ENCODE measurements at places on chromosomes 2 and 18. TPM values are rescaled to one million over a fixed set of nuclear protein-coding genes. Genes with fewer than 3 reads are reported as not detected.

The AOX1 gene
- total RNA-seq, result 50.3 TPM

The RALBP1 gene
- 60.9 TPM for total RNA-seq

The POTEI gene
- total RNA-seq, result not detected

The BOK gene
- 79.9 TPM for total RNA-seq

The ZNF532 gene
- 70.7 TPM for total RNA-seq

The LCT gene
- not detected for total RNA-seq

The RTKN gene
- 11.8 TPM for total RNA-seq

The CGREF1 gene
- 10.2 TPM for total RNA-seq

The SCN9A gene
- total RNA-seq, result 3.0 TPM

The MBD5 gene
- total RNA-seq, result 10.2 TPM

The FBXO48 gene
- 0.43 TPM for total RNA-seq

The STON1 gene
- total RNA-seq, result 28.6 TPM

The RGPD3 gene
- 0.43 TPM for total RNA-seq

The UGT1A3 gene
- not detected for total RNA-seq

The SLC38A11 gene
- total RNA-seq, result not detected

The COL4A4 gene
- 15.9 TPM for total RNA-seq

The SERPINB11 gene
- total RNA-seq, result not detected

The CNDP1 gene
- total RNA-seq, result not detected

The ACTR3 gene
- total RNA-seq, result 146 TPM

The MYCN gene
- total RNA-seq, result not detected

The CAVIN2 gene
- 11.5 TPM for total RNA-seq

The MEP1B gene
- total RNA-seq, result not detected

The GRB14 gene
- 2.3 TPM for total RNA-seq

The FEV gene
- not detected for total RNA-seq

The PLB1 gene
- total RNA-seq, result 0.23 TPM

The STARD6 gene
- total RNA-seq, result not detected

The SLC11A1 gene
- 0.35 TPM for total RNA-seq

The FBXO36 gene
- 1.9 TPM for total RNA-seq

The TTR gene
- total RNA-seq, result not detected

The RDH14 gene
- 37.7 TPM for total RNA-seq

The ALLC gene
- not detected for total RNA-seq

The TMEM247 gene
- not detected for total RNA-seq

The HOXD8 gene
- 1.2 TPM for total RNA-seq

The TMEM37 gene
- 7.6 TPM for total RNA-seq

The CCL20 gene
- total RNA-seq, result 0.47 TPM

The ERMN gene
- not detected for total RNA-seq

The CLEC4F gene
- not detected for total RNA-seq

The ERFE gene
- total RNA-seq, result 11.2 TPM

The OSGEPL1 gene
- total RNA-seq, result 3.4 TPM

The RNF125 gene
- total RNA-seq, result 2.2 TPM

The ABCG8 gene
- total RNA-seq, result not detected

The LYPD6 gene
- 2.7 TPM for total RNA-seq

The GCKR gene
- total RNA-seq, result not detected

The ITM2C gene
- total RNA-seq, result 220 TPM

The ANKRD30B gene
- total RNA-seq, result not detected

The CNTNAP5 gene
- total RNA-seq, result not detected

The POTEJ gene
- not detected for total RNA-seq

The MROH2A gene
- not detected for total RNA-seq

The CREG2 gene
- not detected for total RNA-seq

The GATA6 gene
- 89.5 TPM for total RNA-seq

The OSR1 gene
- 179 TPM for total RNA-seq

The KIF5C gene
- total RNA-seq, result not detected

The BAZ2B gene
- total RNA-seq, result 17.2 TPM

The GMPPA gene
- 70.1 TPM for total RNA-seq

The IL1F10 gene
- total RNA-seq, result not detected

The RAB6C gene
- total RNA-seq, result not detected

The UGT1A5 gene
- not detected for total RNA-seq
